ENCODE measurements at places on chromosomes 13 and 19. TPM values are rescaled to one million over a fixed set of nuclear protein-coding genes. Genes with fewer than 3 reads are reported as not detected.

The POU2F2 gene
- 2.7 TPM for total RNA-seq

The ZNF701 gene
- 11.2 TPM for total RNA-seq

The ONECUT3 gene
- not detected for total RNA-seq

The SYNGR4 gene
- total RNA-seq, result not detected

The SIGLEC10 gene
- total RNA-seq, result 5.2 TPM

GRCh38 chr19:49596954-49597702 lies 6.1 kb downstream of the PRR12 start:
- no peak for DNase-seq

- DNase-seq, result no peak
Measured at GRCh38 chr19:46422344-46422743, 6.4 kb downstream of the PNMA8C start.

DNA sequence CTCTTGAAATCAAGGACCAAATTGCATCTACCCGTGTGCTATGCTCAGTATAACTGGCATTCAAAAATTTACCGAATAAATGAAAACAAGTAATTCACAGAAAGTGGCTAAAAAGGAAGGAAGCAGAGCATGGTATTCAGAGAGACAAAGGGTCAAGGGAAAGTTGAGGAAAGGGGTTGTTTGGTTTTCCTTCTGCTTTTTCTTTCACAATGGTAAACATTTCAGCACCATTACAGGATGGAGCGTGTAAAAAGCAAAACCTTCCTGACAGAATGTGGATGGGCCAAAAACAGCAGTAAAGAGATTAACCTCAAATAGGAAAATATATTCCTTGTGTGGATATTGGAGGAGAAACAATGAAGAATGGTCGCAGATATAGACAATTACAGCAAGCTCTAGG lies 14.8 kb downstream of the DIAPH3 start:
- no peak for DNase-seq

DNA sequence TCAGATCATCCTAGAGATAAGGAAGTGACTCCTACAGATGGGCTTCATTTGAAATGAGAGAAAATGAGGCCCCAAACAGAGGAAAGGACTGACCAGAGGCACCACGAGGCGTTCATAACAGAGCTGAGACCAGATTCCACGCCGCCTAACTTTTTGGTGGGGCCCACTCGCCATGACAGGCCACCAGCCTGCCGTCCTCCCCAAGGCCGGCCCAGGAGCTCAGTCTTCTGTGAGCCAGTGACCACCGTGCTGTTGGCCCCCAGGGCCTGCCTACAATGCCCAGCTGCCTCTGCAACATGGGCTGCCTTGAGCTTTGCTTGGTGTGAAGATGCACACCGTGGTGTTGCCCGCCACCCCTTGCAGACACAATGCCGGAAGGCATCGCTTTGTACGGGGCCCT lies 40.5 kb downstream of the TSHZ3 start:
- peak; percentile 55 for DNase-seq

GRCh38 chr13:112685896-112686295 lies 3.9 kb upstream of the ATP11A start:
- DNase-seq, result peak; percentile 33

- no peak for DNase-seq
Measured at GRCh38 chr19:31548941-31549340, 199.7 kb upstream of the TSHZ3 start.

GRCh38 chr13:20425819-20426219 lies 99.8 kb downstream of the CRYL1 start:
- peak; percentile 78 for DNase-seq

GRCh38 chr13:57948884-57949283 lies 317.3 kb downstream of the PCDH17 start:
- no peak for DNase-seq
